ENCODE measurements at places on chromosomes 11 and 22. TPM values are rescaled to one million over a fixed set of nuclear protein-coding genes. Genes with fewer than 3 reads are reported as not detected.

DNA sequence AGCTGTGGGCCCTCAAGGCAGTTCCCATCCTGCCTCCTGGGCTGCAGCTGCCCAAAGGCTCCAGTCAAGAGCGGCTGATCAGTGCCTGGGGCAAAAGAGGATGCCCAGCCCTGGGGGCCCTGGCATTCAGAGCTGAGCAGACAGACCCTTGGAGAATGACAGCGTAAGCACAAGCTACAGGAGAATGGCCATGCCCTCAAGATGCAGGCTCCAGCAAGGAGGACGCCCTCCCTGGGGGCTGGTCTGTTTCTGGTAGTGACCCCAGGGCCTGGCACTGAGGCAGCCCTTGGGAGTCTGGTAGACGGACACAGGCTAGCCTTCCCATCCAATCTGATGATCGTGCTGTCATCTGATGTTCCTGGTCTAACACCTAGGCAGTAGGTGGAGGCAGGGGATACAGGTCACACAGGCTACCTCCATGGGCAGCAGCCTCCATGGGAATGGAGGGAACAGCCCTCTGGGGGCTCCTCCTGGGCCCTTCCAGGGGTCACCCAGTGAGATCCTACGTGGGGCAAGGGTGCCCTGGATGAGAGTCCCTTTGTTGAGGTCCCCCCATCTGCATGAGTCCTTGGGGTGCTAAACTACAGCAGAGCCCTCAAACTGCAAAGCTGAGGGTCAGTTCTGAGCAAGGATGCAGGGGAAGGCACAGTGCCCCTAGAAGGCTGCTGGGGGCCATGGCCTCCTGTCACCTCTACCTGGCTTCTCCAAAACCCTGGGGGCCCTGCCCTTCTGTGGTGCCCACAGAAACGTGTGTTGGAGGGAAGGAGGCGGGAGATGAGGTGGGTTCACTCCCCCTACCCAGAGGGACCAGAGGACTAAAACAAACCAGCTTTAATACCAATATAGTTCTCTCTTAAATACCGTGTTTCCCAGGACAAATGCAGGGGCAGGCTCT is 10.2 kb upstream of the SF1 start:
- H3K27me3 ChIP-seq: no peaks in the 10 kb centered on the region
- H3K36me3 ChIP-seq: peaks cover 29% of the 10 kb centered on the region
- no peak overlapping the region for H3K4me3 ChIP-seq
- H3K4me1 ChIP-seq: peaks cover 14% of the 10 kb centered on the region

- no peak overlapping the region for H3K27ac ChIP-seq
- no peaks in the 10 kb centered on the region for H3K36me3 ChIP-seq
- no peaks in the 10 kb centered on the region for H3K4me1 ChIP-seq
- no peak overlapping the region for H3K4me3 ChIP-seq
- no peak for DNase-seq
These were observed 29.8 kb downstream of the NECTIN1 start for GRCh38 chr11:119699227-119699626.

The RASD2 gene
- total RNA-seq: not detected

DNA sequence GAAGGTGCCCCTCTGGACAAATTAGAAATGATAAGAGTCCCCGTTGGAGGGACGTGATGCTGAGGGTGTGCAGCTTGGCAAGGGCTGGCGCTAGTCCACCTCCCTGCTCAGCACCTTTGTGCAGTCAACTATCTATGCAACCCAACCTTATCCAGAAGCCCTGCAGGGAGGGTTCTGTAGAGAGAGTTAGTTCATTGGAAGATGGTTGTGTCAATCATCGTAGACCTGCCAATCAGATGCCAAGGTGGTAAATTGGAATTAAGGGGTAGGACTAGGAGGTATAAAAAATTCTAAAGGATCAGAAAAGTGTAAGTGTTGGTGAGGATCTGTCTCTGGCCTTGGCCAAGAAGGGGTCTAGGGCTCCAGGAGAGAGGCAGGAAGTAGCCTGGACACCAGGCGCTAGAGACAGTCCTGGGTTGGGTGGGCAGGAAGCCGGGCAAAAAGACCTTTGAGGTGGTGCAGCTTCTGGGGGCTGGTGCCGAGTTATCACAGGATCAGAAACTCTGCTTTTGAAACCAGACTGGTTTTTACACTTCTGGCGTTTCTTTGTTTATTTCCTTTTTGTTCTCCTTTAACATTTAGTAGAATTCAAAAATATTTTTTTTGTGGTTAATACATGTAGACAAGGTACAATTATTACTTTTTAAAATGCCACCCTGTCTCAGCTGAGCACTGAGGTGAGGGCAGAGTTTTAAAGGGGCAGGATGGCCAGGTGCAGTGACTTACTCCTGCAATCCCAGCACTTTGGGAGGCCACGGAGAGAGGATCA is 1.6 kb downstream of the C1QTNF6 start:
- peaks cover 19% of the 10 kb centered on the region for H3K4me1 ChIP-seq
- peak overlapping the region; percentile 25 for H3K4me3 ChIP-seq
- no peaks in the 10 kb centered on the region for H3K27me3 ChIP-seq
- H3K27ac ChIP-seq: peak overlapping the region; percentile 25

- H3K4me3 ChIP-seq: peak overlapping the region; percentile 72
- H3K36me3 ChIP-seq: peaks cover 51% of the 10 kb centered on the region
- peaks cover 58% of the 10 kb centered on the region for H3K4me1 ChIP-seq
- H3K27me3 ChIP-seq: no peaks in the 10 kb centered on the region
- peak; percentile 73 for DNase-seq
- peak overlapping the region; percentile 89 for H3K27ac ChIP-seq
These were observed 799 bp downstream of the CCDC88B start for GRCh38 chr11:64340671-64341335.

- no peaks in the 10 kb centered on the region for H3K4me1 ChIP-seq
- peaks cover 28% of the 10 kb centered on the region for H3K27me3 ChIP-seq
- no peak overlapping the region for H3K4me3 ChIP-seq
- no peak for DNase-seq
These were observed 2.2 kb upstream of the ZFTA start for GRCh38 chr11:63770763-63771162.

DNA sequence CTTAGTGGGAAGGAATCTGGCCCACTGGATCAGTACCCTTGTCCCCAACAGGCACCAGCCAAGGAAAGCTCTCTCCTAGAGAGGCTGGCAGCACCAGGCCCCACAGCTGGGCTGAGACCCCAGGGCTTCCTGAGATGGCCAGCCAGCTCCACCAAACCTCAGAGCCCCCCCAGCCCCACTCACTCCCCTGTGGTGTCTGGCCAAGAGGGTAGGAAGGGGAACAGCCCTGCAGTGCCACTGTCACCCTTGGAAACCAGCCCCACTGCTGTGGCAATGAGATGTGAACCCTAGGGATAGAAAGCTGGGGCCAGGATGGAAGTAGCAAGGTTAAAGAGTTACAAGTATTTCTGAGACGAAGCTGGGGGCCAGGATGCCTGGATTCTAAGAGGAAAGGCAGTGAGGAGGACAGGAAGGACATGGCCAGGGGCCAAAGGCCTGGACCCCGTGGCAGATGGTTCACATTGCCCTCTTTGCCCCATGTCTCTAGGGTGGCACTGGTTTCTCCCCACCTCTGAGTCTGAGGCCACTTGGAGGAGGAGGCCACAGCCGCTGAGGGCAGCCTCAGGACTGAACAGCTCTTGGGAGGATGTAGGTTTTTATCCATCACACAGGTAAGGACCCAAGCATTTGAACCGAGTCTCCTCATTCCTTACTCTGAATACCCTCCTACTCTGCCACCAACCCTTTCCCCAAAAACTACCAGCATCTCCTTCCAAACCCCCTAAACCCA is 28.8 kb downstream of the NRXN2 start:
- H3K4me3 ChIP-seq: no peak overlapping the region
- no peak overlapping the region for H3K27ac ChIP-seq
- peaks cover 68% of the 10 kb centered on the region for H3K27me3 ChIP-seq
- peaks cover 6% of the 10 kb centered on the region for H3K4me1 ChIP-seq

The UBASH3B gene
- total RNA-seq: 34.1 TPM

DNA sequence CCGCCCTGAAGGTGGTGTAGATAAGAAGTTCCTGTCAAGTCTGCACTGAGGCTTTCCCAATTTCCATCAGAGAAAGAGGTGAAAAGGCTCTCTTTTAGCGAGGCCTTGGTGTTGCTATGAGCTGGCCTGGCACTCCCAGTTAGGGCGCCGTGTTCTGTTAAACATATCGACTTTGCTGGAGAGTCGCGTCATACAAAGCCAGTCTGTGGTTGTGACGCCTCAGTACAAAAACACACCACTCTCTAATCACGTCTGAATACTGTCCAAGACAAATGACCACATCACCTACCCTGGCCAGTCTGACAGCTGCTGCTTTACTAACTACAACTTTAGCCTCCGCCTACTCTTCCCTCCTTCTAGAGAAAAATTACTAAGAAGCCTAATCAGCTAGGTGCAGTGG is 8.0 kb upstream of the TOLLIP start:
- no peaks in the 10 kb centered on the region for H3K36me3 ChIP-seq
- no peaks in the 10 kb centered on the region for H3K4me1 ChIP-seq
- no peak overlapping the region for H3K4me3 ChIP-seq
- H3K27me3 ChIP-seq: peaks cover 19% of the 10 kb centered on the region
- no peak for DNase-seq
- no peak overlapping the region for H3K27ac ChIP-seq

- no peak overlapping the region for H3K4me3 ChIP-seq
- H3K36me3 ChIP-seq: no peaks in the 10 kb centered on the region
- no peak for DNase-seq
- no peaks in the 10 kb centered on the region for H3K27me3 ChIP-seq
- no peak overlapping the region for H3K27ac ChIP-seq
These were observed 8.3 kb upstream of the CDC42EP1 start for GRCh38 chr22:37551981-37552380.

- no peaks in the 10 kb centered on the region for H3K36me3 ChIP-seq
- no peaks in the 10 kb centered on the region for H3K4me1 ChIP-seq
- DNase-seq: no peak
- no peak overlapping the region for H3K27ac ChIP-seq
- no peaks in the 10 kb centered on the region for H3K27me3 ChIP-seq
- no peak overlapping the region for H3K4me3 ChIP-seq
These were observed 35.3 kb downstream of the NEU3 start for GRCh38 chr11:75024068-75024449.

DNA sequence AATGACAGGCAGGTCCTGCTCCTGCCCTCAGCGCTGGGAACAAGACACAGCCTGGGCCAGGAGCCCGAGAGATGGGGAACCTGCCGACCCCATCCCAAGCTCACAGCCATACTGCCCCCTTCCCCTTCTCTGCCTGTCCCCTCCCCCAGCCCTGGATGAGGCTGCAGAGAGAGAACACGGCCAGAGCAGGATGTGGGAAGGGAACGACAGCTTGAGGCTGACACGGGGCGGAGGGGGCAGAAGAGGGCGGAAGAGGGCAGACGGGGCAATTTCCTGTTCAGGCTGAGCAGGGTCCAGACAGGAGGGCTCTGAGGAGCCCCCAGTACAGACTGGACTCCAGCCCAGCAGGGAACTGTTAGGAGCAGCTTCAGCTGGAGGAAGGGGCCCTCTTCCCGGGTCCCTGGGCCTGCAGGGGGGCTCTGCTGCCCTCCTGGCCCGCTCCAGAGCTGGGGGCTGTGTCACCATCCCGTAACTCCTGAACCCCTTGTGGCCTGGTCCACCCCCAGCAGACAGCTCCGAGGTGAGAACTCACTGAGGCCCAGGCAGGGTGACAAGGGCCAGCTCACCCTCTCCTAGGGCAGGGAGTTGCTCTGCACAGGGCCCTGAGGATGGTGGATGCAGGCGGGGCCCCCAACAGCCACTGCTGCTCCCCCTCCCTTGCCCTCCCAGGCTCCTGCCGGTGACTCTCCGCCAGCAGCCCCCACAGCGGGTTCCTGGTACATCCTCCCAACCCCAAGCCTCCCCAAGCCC is 5.7 kb downstream of the CTSD start:
- H3K27ac ChIP-seq: peak overlapping the region; percentile 75
- no peaks in the 10 kb centered on the region for H3K27me3 ChIP-seq
- H3K4me3 ChIP-seq: peak overlapping the region; percentile 42
- peak; percentile 35 for DNase-seq
- H3K4me1 ChIP-seq: peaks cover 98% of the 10 kb centered on the region

DNA sequence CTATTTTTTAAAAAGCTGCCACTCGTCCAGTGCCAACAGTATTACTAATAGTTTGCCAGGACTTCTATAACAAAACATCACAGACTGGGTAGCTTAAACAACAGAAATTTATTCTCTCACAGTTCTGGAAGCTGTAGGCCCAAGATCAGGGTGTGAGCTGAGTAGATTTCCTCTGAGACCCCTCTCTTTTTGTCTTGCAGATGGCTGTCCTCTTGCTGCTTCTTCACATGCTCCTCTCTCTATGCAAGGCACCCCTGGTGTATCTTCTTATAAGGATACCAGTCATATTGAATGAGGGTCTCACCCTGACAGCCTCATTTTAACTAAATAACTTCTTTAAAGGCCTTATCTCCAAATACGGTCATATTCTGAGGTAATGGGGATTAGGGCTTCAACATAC is 390.9 kb downstream of the DLG2 start:
- no peaks in the 10 kb centered on the region for H3K36me3 ChIP-seq
- no peak overlapping the region for H3K27ac ChIP-seq
- DNase-seq: no peak
- H3K27me3 ChIP-seq: no peaks in the 10 kb centered on the region
- H3K4me3 ChIP-seq: no peak overlapping the region
- no peaks in the 10 kb centered on the region for H3K4me1 ChIP-seq

The APOBEC3A gene
- not detected for total RNA-seq

DNA sequence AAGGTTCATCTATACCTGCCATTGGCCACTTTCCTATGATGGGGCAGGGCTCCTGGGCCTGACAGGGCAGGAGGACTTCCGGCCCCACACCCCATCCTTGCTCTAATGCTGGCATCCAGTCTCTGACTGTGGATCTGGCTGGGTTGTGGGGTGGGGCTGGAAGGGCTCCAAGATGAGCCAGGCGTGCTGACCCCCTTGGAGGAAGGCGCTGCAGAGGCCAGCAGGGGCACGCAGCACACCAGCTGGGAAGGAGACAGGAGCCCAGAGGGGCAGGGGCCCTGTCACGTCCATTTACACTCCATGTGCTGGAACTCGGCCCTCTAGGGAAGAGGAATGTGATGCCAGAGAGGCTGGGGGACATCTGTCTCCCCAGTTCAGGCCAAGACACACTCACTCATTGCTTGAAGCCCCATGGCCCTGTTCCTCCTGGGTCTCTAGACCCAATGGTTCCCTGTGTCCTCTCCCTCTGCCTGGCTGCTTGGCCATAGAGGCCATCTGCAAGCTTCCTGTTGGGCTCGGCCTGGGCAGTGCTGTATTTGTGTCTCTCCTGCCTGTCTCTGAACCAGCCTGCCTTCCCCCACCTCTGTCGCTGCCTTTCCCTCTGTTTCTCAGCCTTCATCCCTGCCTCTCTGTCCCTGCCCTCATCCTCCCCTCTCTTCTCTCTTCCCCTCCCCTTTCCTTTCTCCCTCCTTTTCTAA is 67.5 kb upstream of the NECTIN1 start:
- no peaks in the 10 kb centered on the region for H3K36me3 ChIP-seq
- H3K4me3 ChIP-seq: no peak overlapping the region
- DNase-seq: no peak
- peaks cover 47% of the 10 kb centered on the region for H3K27me3 ChIP-seq
- no peak overlapping the region for H3K27ac ChIP-seq

The DDIAS gene
- 0.56 TPM for total RNA-seq

GRCh38 chr11:110785398-110785797 is 73.2 kb upstream of the ARHGAP20 start:
- H3K4me1 ChIP-seq: no peaks in the 10 kb centered on the region
- no peak overlapping the region for H3K4me3 ChIP-seq
- no peak for DNase-seq

The OLFML1 gene
- 0.16 TPM for total RNA-seq

- H3K4me1 ChIP-seq: no peaks in the 10 kb centered on the region
- peaks cover 16% of the 10 kb centered on the region for H3K27me3 ChIP-seq
- DNase-seq: no peak
- no peak overlapping the region for H3K27ac ChIP-seq
These were observed 89.6 kb downstream of the CSNK2A3 start for GRCh38 chr11:11263238-11264005.

Measured in T-cell (primary cell).